Activated T-helper 2 cell treated with anti-CD3 and anti-CD28 coated beads, Interferon-gamma antibody, Interleukin-2, Interleukin-4, amounts not matched to agents 10 μg/mL and 5 μg/mL and 100 μg/mL, durations not matched to agents 14 hours and 24 hours and 36 hours (primary cell): ENCODE measurements at places on chromosomes 12 and 14. TPM values are rescaled to one million over a fixed set of nuclear protein-coding genes. Genes with fewer than 3 reads are reported as not detected.

Gene DTX3
- total RNA-seq: 17.7 and 21.7 TPM in 2 replicates

Gene SPTB
- 0.02 and 0.05 TPM in 2 replicates for total RNA-seq

GRCh38 chr12:24921251-24922038, 27.5 kb downstream of the BCAT1 start:
- no peak overlapping the region for H3K4me3 ChIP-seq
- peaks cover 28% of the 10 kb centered on the region for H3K4me1 ChIP-seq
- no peak overlapping the region for H3K27ac ChIP-seq
- H3K36me3 ChIP-seq: no peaks in the 10 kb centered on the region
- no peak for DNase-seq
- H3K27me3 ChIP-seq: peaks cover 20% of the 10 kb centered on the region

DNA sequence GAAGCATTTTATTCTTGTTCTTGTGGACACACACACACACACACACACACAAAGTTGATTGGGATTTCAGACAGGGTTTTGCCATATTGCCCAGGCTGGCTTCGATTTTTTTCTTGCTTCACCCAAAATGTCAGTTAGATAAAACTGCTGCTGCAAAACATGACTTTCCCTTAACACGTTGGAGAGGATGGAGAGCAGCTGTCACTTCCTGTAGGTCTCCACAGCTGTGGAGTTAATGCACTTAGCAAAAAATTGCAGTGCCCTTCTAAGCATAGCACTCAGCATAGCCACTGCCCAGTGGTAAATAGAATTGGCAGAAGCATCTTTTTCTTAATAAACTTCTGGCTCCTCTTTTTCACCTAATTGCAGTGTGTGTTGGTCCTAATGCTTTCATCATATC, 54.5 kb downstream of the PDZRN4 start:
- no peak overlapping the region for H3K27ac ChIP-seq
- no peaks in the 10 kb centered on the region for H3K27me3 ChIP-seq
- no peaks in the 10 kb centered on the region for H3K4me1 ChIP-seq
- no peak overlapping the region for H3K4me3 ChIP-seq
- DNase-seq: no peak

GRCh38 chr12:108598553-108599250, 818 bp upstream of the TMEM119 start:
- H3K27ac ChIP-seq: no peak overlapping the region
- no peak overlapping the region for H3K4me3 ChIP-seq
- no peak for DNase-seq
- H3K4me1 ChIP-seq: no peaks in the 10 kb centered on the region
- no peaks in the 10 kb centered on the region for H3K27me3 ChIP-seq

- peaks cover 4% of the 10 kb centered on the region for H3K27me3 ChIP-seq
- H3K36me3 ChIP-seq: no peaks in the 10 kb centered on the region
- H3K27ac ChIP-seq: no peak overlapping the region
- no peak for DNase-seq
- H3K4me1 ChIP-seq: no peaks in the 10 kb centered on the region
Observed at GRCh38 chr12:32437095-32437515, 37.7 kb downstream of the FGD4 start.

DNA sequence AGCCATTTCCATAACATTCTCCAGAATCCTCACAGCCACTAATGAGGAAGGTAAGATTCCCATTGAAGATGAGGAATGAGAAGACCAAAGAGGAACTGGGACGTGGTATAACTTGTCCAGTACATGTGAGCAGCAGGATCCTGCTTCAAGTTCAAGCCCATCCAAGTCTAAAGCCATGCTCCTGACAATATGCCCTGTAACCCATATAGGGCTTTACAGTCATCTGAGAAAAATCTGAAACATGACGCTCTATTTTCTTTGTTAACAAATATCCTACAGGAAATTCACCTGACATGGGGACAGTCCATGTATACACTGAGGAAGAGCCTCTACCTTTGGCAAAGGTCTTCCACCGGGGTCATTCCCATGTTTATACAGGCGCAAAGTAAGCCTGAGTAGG, 3.1 kb upstream of the ACTR6 start:
- peaks cover 31% of the 10 kb centered on the region for H3K36me3 ChIP-seq
- no peak for DNase-seq
- no peak overlapping the region for H3K4me3 ChIP-seq
- H3K27ac ChIP-seq: no peak overlapping the region
